ENCODE measurements at places on chromosomes 3 and 15.

DNA sequence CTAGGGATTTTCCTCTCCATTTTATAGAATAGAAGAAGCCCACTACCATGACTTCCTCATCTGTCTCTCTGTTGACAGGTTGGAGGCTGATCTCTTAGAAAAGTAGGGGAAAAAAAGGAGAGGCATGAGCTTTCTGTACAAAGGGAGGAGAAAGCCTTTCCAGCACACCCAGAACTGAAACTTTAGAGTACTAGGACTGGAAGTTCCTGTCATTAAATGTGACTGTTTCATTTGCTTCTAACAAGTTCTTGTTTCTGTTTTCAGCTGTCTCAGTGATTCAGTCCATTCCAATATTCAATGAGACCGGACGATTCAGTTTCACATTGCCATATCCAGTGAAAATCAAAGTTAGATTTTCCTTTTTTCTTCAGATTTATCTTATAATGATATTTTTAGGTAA is 39.0 kb downstream of the INTS14 start:
- no peak for DNase-seq

GRCh38 chr3:183576487-183577107 is 21.1 kb upstream of the KLHL6 start:
- no peak for DNase-seq

DNA sequence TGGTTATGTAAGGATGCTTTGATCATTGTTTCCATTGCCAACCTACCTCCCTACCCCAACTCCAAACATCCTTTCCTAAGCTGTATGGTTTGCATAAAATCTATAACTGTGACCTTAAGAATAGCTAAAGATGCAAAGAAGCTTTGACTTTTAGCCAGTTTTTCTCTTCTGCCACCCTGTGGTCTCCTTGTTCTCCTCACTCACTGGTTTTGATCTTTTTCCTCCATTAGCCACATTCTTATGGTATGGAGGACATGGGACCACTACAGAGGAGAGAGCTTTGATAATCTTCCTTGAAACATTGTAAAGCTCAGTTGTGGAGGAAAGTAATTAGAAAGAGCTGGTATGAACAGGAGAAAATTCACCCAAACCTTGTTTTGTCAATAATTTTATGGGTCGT is 115.9 kb downstream of the NEK11 start:
- DNase-seq: no peak

DNA sequence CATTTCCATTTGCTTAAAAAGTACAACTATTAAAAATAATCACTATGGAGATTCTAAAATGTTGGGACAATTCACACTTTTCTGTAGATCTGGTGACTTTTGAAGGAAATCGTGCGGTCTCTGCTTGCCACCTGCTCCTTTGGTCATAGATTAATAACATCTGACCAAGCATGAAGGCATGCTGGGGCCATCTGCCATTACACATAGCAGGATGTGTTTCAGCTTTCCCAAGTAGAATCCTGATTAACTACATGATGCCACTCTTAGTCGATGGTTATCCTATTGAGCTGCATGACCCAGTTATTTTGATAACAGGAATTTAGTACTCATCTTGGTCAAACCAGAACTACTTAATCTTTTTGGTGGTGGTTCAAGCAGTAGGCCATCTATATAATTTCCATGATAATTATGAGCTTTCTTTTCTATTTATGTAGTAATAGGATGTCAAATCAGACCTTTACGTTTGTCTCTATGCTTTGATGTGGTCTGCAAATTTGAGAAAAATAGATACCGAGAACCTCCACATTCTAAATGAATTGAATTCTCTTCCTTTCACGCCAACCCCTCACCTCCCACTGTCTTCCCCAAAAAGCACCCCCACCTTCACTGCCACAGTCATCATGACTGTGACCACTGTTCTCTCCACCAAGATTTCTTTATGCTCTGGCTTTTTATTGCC is 158.1 kb downstream of the DIPK2A start:
- DNase-seq: no peak

GRCh38 chr15:66214246-66214645 is 39.3 kb downstream of the MEGF11 start:
- DNase-seq: no peak

GRCh38 chr3:187728248-187728647 is 17.0 kb downstream of the BCL6 start:
- DNase-seq: no peak

DNA sequence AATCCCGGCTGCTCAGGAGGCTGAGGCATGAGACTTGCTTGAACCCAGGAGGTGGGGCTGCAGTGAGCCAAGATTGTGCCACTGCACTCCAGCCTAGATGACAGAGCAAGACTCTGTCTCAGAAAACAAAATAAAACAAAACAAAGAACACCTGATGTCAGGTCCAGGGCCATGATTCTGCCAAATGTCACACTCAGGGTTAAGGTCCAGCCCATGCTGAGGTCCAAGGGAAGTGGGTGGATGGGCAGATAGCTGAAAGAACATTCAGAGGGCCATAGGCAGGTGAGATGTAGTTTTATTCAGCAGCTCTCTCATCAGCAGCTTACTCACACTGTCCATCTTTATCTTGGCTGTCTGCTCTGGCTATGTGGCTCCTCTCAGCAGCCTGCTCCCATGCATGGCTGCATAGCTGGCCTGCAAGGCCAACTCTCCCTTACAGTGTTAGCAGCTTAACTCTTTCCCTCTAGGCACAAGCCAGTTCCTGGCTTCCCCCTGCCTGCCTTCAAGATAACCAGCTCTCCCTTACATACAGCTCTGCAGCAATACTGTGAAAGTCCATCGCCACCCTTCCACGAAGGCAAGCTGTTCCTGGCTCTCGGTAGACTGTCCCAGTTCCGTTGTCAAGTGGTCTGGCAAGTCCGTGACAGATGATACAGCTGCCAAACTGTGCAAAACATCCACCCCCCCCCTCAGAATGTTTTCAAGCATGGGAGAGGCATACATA is 62.4 kb upstream of the SIAH2 start:
- no peak for DNase-seq

DNA sequence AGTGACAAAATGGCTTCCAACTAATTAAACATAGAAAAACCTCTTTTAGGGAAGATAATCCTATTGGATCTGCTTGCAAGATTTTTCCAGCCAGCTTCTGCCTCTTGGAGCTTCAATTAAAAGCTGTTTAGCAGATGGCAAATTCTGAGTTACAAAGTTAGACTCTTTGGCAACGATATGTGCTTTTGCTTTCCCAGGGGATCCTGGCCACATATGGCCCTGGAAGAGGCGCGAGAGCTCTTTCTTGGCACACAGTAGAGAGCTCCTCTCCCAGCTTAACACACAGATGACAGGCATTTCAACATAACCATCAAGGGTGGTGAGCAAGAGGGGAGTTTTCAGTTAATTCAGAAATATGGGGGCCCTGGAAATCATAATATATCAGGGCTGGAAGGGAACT is 41.6 kb upstream of the GALNT15 start:
- no peak for DNase-seq

- peak; percentile 71 for DNase-seq
Measured at GRCh38 chr3:66442254-66443117, 58.3 kb downstream of the LRIG1 start.

DNA sequence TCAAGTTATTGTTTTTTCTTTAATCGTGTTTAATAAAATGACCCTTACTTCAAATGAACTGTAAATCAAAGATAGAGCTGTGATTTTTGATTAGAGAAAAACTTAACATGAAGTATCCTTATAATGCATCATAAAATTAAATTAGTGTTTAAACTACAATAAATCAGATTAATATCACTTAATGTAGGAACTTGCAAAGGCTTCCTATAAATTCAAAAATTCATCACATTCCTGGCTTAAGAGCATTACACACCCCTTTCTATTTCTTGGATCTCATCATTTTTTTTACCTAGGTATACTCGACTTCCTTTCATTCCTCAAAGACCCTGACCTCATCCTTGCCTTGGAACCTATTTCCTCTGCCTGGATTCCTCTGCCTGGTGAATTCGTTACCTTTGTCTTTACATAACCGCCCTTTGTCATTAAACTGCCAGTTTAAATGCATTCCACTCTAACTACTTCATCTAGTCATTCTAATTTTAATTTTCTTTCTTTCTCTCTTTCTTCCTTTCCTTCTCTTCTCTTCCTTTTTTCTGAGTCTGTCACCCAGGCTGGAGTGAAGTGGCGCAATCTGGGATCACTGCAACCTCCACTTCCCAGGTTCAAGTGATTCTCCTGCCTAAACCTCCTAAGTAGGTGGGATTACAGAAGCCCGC is 1244.5 kb downstream of the OTOL1 start:
- no peak for DNase-seq

DNA sequence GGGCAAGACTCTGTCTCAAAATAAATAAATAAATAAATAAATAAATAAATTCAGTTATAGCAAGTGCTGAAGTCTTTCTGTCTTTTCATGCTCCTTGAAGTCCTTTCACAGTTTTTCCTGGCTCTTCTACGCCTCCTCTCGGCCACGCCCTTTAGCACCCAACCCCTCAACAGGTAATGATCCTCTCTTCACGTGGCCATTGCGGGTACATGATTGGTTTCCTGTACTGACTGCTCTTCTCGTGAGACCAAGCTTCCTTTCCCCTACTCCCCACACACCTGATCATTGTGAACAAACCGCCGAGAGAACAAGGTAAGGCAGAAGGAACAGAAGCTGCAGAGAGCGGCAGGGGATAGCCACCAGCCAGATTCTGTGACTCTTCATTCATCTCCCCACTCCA is 2.3 kb upstream of the ZNF774 start:
- DNase-seq: no peak

- DNase-seq: no peak
Measured at GRCh38 chr15:73079565-73079964, 27.3 kb downstream of the NEO1 start.

GRCh38 chr3:149023951-149024350 is 32.6 kb downstream of the GYG1 start:
- peak; percentile 69 for DNase-seq

- DNase-seq: no peak
Measured at GRCh38 chr15:57098896-57099295, 180.5 kb downstream of the TCF12 start.

DNA sequence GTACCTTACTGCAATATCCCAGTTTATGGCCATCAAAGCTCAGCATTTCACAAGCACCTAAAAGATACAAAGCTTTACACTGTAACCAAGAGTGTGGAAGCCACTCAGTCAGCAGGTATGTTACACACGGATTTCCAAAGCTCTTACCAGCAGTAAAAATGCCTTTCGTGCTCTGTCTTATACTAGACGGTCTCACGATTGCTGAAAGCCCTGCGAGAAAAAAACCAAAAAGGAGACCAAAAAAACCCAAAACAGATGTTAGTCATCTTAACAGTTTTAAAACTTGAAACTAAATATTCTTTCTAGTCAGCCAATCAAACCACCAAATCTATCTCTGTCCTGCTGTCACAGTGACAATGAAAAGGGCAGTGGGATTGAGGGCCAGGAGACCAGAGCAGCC is 39.0 kb downstream of the TAMM41 start:
- DNase-seq: no peak

- no peak for DNase-seq
Measured at GRCh38 chr3:147304756-147305155, 101.6 kb downstream of the ZIC4 start.

DNA sequence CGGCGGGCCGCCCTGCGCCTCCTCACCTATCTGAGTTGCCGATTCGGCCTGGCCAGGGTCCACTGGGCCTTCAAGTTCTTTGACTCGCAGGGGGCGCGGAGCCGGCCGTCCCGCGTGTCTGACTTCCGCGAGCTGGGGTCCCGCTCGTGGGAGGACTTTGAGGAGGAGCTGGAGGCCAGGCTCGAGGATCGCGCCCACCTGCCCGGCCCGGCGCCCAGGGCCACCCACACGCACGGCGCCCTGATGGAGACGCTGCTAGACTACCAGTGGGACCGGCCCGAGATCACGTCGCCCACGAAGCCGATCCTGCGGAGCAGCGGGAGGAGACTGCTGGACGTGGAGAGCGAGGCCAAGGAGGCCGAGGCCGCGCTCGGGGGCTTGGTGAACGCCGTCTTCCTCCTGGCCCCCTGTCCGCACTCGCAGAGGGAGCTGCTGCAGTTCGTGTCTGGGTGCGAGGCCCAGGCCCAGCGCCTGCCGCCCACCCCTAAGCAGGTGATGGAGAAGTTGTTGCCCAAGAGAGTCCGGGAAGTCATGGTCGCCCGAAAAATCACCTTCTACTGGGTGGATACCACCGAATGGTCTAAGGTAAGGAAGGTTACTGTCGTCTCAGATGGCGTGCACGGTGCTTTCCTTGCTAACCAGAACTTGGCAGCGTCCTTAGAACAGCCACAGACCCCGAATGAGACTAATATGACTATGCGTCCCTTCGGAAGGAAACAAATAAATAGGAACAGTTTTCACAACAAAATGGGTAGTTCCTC is 567 bp downstream of the TICRR start:
- DNase-seq: peak; percentile 18
